ENCODE measurements at places on chromosomes 3 and 15. TPM values are rescaled to one million over a fixed set of nuclear protein-coding genes. Genes with fewer than 3 reads are reported as not detected.
A peak's percentile ranks its signal among the peaks of the same experiment; 100 is the strongest.

MB21D2 gene
- 34.1 TPM for total RNA-seq

ABHD14A gene
- total RNA-seq: 4.3 TPM

PARP15 gene
- total RNA-seq: 0.12 TPM

DNA sequence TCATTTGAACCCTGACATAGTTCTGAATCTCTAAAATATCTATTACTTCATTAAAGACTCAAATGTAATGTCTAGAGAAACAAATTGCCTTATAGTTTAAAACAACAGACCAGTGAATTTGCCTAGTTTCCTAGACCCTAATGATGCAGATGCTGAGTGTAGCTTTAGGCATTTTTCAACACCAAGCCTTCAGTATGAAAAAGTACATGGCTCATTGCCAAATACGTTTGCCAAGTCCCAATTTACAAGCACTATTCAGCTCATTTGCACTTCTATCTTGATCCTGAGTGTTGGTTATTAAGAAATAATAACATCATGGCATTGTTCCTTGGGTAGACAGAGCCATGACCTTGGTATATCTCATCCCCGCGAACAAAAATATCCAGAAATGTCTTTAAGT is 46.8 kb downstream of the EOMES start:
- H3K27ac ChIP-seq: no peak overlapping the region
- no peak for DNase-seq
- H3K4me3 ChIP-seq: no peak overlapping the region
- H3K4me1 ChIP-seq: peaks cover 11% of the 10 kb centered on the region
- no peaks in the 10 kb centered on the region for H3K27me3 ChIP-seq

DNA sequence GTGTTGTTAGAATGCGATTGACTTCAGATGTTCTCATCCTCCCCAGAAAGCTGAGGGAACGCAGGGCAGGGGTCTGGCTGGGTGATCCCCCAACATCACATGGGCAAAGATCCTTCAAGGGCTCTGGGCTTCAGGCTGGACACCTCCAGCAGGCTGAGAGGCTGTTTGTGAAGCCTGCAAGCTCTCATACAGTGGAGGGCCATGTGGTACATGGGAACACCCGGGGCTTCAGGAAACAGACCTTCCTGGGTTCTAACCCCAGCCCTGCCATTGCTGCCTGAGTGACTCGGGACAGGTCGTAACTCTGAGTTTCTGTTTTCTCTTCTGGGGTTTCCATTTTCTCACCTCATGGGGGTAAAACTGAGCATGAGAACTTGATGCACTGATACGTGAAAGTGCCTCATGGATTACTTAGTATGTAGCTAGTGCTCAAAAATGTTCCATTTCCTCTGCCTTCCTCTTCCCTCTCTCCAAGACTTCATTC is 81.2 kb downstream of the TLE3 start:
- no peaks in the 10 kb centered on the region for H3K27me3 ChIP-seq
- H3K36me3 ChIP-seq: no peaks in the 10 kb centered on the region
- H3K4me1 ChIP-seq: peaks cover 13% of the 10 kb centered on the region
- DNase-seq: no peak

DNA sequence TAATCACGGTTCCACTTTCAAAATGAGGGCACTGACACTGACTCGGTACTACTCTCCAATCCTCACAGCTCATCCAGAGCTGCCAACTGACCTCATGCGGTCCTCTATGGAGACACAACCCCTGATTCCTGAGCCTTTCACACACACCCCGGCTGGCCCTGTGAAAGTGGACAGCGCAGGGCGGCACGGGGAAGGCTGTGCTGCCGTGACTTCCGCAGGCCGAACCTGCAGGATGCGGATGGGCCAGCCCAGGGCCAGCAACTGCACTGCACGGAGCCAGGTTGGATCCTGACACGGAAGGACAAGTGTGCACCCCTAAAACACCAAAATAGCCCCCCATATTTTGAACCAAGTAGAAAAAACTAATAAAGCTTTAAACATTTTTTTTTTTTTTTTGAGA is 41.0 kb downstream of the IQSEC1 start:
- H3K4me1 ChIP-seq: no peaks in the 10 kb centered on the region
- H3K27ac ChIP-seq: no peak overlapping the region
- no peak for DNase-seq
- H3K36me3 ChIP-seq: no peaks in the 10 kb centered on the region

DNA sequence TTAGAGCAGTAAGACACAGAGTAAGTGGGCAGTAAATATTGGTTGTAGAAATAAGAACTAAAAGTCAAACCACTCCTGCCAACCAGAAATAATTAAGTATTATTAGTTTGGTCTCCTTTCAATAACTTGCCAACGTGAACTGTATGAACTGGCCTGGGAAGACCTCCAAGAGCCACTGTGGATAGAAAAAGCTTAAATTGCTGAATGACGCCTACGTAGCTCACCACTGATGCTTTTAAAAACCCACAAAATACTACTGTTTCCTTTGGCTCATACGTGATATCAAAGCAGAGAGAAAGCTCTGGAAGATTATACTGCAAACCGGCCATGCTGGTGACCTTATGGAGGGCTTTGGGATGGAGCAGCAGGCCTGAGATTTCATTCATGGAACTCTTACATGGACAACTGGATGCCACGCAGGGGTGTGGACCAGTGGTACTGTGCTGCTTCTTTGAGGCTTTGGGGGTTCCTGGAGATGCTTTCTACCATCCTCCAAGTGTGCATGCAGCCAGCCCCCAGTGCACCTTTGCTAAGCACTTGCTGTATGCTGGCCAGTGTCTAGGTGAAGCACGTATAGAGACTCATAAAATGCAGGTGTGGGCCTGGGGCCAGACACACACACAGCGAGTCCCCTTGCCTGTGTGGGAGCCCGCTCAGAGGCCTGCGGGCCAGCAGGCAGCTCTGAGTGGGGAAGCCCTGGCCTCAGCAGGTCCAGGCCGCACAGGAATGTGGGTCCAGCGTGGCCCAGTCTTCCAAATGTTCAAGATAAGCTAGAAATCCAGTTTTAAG is 66.8 kb downstream of the ABTB1 start:
- no peak overlapping the region for H3K27ac ChIP-seq
- peaks cover 7% of the 10 kb centered on the region for H3K4me1 ChIP-seq
- H3K4me3 ChIP-seq: no peak overlapping the region

ZIC4 gene
- total RNA-seq: not detected

DNA sequence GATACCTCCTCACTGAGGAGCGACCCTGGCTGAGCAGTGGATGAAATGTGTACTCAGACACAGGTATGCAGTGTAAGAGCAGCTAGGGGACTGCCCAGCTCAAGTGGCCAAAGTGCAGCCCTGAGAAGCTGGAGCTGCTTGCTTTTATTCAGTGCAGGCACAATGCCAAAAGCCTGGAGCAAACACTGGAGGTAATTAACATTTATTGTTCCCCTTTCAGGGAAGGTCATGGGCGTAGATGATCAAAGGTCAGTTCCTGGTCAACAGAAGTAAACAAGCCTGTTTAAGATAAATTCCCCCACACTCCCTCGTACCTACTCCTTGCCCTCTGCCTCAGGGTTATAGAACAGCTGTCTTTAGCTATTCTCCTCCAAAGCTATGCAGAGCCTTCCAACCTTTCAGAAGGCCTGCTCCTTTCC is 17.5 kb downstream of the PLA2G4F start:
- H3K36me3 ChIP-seq: no peaks in the 10 kb centered on the region
- no peaks in the 10 kb centered on the region for H3K4me1 ChIP-seq
- H3K27me3 ChIP-seq: no peaks in the 10 kb centered on the region
- no peak overlapping the region for H3K27ac ChIP-seq
- DNase-seq: no peak

BLOC1S6 gene
- total RNA-seq: 28.4 TPM

DNA sequence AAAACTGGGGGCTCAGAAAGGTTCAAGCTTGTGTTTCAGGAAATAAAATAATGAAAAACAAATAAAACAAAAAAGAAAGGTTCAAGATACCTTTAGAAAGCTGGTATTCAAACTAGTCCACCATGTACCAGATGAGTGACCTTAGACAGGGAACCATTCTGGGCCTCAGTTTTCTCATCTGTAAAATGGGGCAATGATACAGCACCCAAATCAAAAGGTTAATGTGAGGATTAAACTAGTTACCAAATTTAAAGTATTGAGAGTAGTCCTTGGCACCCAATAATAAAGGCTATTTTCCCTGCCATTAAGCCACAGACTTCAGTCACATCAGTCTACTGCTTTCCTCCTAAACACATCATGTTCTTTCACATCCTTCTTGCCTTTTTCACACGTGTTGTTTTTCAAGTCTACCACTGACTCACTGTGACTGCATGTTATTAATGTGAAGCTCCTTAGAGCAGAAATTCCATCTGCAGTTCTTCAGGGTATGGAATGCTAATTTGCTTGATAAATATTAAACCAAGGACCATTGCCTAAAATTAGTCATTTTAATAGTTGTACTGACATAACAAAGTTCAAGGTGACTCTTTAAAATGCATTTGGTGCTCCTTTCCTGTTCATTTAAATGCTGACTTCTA is 19.9 kb downstream of the TAMM41 start:
- no peak for DNase-seq
- no peaks in the 10 kb centered on the region for H3K4me1 ChIP-seq
- H3K27ac ChIP-seq: no peak overlapping the region
- peaks cover 13% of the 10 kb centered on the region for H3K36me3 ChIP-seq
- no peaks in the 10 kb centered on the region for H3K27me3 ChIP-seq

- H3K4me3 ChIP-seq: no peak overlapping the region
- H3K4me1 ChIP-seq: no peaks in the 10 kb centered on the region
- DNase-seq: no peak
Observed at GRCh38 chr3:20658491-20658890, 472.5 kb upstream of the SGO1 start.

- no peaks in the 10 kb centered on the region for H3K27me3 ChIP-seq
- DNase-seq: no peak
- no peak overlapping the region for H3K4me3 ChIP-seq
Observed at GRCh38 chr3:50372349-50372748, 13.0 kb upstream of the TMEM115 start.

- H3K4me1 ChIP-seq: no peaks in the 10 kb centered on the region
- no peak for DNase-seq
- no peak overlapping the region for H3K4me3 ChIP-seq
- H3K36me3 ChIP-seq: no peaks in the 10 kb centered on the region
Observed at GRCh38 chr3:100613721-100614390, 4.5 kb downstream of the ADGRG7 start.

DNA sequence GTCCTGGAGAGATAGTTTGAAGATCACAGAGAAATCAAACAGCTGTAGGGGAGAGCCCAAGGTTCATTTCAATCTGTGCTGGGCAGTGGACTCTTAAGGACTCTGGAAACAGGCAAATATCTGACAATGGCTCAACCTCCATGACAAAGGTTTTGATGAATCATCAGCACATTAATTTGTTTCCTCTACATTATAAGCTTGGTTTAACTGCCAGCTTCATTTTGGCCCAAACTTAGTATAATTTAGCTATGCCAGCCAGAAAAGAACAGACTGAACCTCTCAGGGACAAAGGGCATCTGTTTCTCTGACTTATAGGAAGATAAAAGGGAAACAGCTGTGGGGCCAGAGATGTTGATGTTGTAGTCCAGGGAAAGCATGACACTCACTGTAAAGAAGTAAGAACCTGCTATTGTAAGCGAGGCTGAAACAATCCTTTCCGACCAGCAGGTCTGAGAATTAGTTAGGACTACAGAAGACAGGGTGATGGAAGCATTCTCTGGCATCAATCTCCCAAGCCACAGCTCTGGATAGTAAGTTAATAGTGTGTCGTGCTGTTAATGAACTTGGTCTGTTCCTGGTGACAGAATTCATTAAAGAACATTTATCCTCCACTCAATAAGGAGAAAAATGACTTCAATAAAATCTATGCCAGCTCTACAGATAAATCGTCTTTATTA is 110.1 kb downstream of the KCNMB2 start:
- no peaks in the 10 kb centered on the region for H3K27me3 ChIP-seq
- no peak overlapping the region for H3K27ac ChIP-seq
- no peaks in the 10 kb centered on the region for H3K36me3 ChIP-seq
- H3K4me1 ChIP-seq: no peaks in the 10 kb centered on the region
- DNase-seq: no peak

GP9 gene
- not detected for total RNA-seq

SCN11A gene
- 0.14 TPM for total RNA-seq

CCK gene
- total RNA-seq: 4.2 TPM

GRCh38 chr15:101188637-101189408 is 63.0 kb downstream of the CHSY1 start:
- no peak overlapping the region for H3K4me3 ChIP-seq
- peaks cover 42% of the 10 kb centered on the region for H3K4me1 ChIP-seq
- peak overlapping the region; percentile 0 for H3K27ac ChIP-seq
- DNase-seq: no peak

VGLL3 gene
- 7.3 TPM for total RNA-seq

- H3K4me1 ChIP-seq: no peaks in the 10 kb centered on the region
- H3K27me3 ChIP-seq: no peaks in the 10 kb centered on the region
- no peak overlapping the region for H3K27ac ChIP-seq
- H3K36me3 ChIP-seq: no peaks in the 10 kb centered on the region
- no peak overlapping the region for H3K4me3 ChIP-seq
- DNase-seq: no peak
Observed at GRCh38 chr3:166688665-166689064, 691.4 kb downstream of the ZBBX start.

- peak overlapping the region; percentile 62 for H3K4me3 ChIP-seq
- H3K27me3 ChIP-seq: peaks cover 32% of the 10 kb centered on the region
- no peaks in the 10 kb centered on the region for H3K36me3 ChIP-seq
- no peak for DNase-seq
- peak overlapping the region; percentile 93 for H3K27ac ChIP-seq
- H3K4me1 ChIP-seq: peaks cover 54% of the 10 kb centered on the region
Observed at GRCh38 chr3:194134231-194134756, 1.7 kb upstream of the HES1 start.

DNA sequence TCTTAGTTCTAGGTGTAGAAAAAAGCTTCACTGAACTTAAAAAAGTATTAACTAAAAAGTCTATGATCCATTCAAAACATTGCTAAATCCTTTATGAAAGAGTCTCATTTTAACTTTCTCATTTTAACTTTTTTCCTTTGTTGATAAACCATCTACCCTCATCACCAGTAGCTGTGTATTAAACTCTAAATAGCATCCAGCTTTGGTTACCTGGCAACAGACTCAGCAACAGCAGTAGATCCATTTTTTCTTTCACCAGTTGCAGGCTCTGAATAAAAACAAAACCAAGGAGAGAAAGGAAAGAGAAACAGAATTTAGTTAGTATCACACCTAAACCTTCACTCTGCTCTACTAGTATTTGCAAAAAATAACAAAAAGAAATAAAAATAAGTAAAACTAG is 51.6 kb downstream of the TP53BP1 start:
- no peaks in the 10 kb centered on the region for H3K27me3 ChIP-seq
- H3K36me3 ChIP-seq: peaks cover 27% of the 10 kb centered on the region
- no peaks in the 10 kb centered on the region for H3K4me1 ChIP-seq
- no peak overlapping the region for H3K4me3 ChIP-seq
- DNase-seq: no peak

DNA sequence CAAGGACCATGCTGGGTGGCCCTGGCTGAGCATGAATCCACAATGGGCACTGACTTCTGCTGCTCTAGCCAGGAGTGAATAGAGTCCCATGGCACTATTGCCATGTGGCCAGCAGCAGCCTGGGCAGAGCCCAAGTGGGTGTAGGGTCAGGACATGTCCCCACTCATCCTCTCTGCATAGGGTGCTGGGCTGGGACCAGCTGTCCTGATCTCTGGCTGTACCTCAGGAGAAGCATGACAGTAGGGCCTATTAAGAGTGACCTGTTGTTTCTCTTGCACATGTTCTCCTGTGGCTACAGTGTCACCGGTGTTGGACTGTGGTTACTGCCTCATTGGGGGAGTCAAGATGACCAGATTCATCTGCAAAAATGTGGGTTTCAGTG is 46.9 kb downstream of the DLEC1 start:
- H3K4me3 ChIP-seq: no peak overlapping the region
- no peaks in the 10 kb centered on the region for H3K27me3 ChIP-seq
- no peaks in the 10 kb centered on the region for H3K4me1 ChIP-seq
- no peaks in the 10 kb centered on the region for H3K36me3 ChIP-seq
- no peak for DNase-seq
